ENCODE measurements at places on chromosomes 7 and 10.

GRCh38 chr7:149004405-149005370, 23.6 kb downstream of the PDIA4 start:
- no peak for DNase-seq

DNA sequence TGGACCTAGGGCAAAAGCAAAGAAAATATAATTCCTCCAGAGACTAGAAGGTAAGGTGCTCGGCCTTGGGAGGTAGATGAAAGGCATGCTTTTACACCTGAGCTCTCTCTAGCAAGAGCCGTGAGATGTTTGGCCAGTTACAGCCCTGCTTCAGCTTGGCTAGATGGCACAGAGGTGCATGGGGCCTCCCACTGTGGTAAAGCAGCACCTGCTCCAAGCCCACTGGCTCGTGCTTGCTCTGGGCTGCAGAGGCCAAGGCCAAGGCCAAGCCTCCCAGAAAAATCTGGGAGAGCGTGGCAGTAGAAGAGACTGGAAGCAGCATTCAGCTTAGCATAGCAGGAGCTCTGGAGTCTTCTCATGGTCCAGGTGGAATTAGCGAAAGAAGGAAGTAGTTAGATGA, 31.0 kb upstream of the OPALIN start:
- DNase-seq = no peak

GRCh38 chr7:47104206-47104549, 477.7 kb downstream of the TNS3 start:
- DNase-seq = no peak

DNA sequence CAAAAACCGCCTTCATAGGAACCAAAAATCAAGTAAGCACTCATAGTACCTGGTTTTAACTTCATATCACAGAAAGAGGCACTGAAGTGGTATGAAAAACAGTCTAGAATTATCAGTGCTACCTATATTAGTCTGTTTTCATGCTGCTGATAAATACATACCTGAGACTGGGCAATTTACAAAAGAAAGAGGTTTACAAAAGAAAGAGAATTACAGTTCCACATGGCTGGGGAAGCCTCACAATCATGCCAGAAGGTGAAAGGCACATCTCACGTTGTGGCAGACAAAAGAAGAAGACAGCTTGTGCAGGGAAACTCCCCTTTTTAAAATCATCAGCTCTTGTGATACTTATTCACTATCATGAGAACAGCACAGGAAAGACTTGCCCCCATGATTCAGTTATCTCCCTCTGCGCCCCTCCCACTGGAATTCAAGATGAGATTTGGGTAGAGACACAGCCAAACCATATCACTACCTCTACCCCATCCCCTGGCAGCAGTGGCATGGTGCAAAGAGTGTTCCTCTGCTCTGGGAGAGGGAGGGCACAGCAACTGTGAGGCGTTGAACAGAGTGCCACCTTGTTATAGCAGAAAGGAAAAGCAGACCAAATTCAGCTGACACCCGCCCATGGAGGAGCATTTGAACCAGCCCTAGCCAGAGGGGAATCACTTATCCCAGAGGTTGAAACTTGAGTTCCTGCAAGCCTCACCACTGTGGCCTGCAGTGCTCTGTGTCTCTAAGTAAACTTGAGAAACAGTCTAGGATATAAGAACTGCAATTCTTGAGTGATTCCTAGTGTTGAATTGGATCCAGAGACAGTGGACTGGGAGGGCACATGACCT, 61.9 kb upstream of the PTPRZ1 start:
- DNase-seq = no peak

DNA sequence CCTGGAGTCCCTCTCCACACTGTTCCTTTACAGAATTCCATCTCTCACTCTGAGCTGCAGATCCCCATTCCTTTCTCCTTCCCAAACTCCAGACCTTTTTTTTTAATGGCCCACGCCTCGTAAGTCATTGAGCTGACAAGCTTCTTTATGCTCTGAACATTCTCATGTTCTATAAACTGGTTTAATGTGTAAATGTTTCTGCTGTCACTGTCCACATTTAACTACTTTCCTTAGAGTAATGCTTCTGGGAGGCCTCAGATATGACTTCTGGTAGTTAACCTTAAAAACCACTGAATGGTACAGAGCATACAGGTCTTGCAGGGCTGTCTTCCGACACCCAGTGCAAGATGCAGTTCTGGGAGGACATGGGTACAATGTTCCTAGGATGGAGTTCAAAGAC, 71.1 kb upstream of the CAMK2B start:
- DNase-seq = no peak

DNA sequence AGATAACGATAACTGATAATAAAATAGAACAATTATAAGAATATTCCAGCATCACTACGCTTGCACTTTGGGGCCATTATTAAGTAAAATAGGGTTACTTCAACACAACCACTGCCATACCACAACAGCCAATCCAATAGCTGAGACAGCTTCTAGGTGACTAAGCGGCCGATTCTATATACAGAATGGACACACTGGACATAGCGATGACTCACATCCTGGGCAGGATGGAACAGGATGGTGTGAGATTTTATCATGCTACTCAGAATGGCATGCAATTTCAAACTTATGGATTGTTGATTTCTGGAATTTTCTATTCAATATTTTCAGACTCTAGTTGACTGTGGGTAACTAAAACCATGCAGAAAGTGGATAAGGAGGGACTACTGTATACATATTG, 920.9 kb downstream of the LRMDA start:
- no peak for DNase-seq

GRCh38 chr7:157403646-157404401, 67.0 kb downstream of the DNAJB6 start:
- DNase-seq = no peak

DNA sequence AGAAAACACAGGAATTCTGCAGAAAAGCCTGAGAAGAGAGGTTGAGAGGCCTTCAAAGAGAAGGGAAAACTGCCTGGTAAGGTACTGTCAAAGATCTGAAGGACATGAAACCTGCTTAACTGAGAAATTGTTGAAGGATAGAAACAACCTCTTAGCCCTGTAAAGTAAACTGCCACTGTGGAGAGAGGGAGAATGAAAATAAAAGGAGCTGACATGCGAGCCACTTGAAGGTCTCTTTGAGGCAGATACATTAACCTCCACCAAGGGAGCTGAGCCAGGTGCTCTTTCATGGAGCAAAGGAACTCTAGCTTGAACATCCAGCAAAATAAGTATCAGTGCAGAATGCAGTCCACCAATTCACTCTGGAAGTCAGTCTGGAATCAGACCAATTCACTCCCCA, 108.8 kb upstream of the FEZF1 start:
- no peak for DNase-seq

GRCh38 chr7:99625321-99625720, 8.6 kb downstream of the ZSCAN25 start:
- DNase-seq = no peak

GRCh38 chr10:122234416-122234815, 36.7 kb upstream of the BTBD16 start:
- DNase-seq = no peak

- no peak for DNase-seq
These were observed 168.4 kb upstream of the CELF2 start for GRCh38 chr10:10849306-10849705.

GRCh38 chr10:24950439-24950838, 2.0 kb downstream of the PRTFDC1 start:
- DNase-seq = no peak

DNA sequence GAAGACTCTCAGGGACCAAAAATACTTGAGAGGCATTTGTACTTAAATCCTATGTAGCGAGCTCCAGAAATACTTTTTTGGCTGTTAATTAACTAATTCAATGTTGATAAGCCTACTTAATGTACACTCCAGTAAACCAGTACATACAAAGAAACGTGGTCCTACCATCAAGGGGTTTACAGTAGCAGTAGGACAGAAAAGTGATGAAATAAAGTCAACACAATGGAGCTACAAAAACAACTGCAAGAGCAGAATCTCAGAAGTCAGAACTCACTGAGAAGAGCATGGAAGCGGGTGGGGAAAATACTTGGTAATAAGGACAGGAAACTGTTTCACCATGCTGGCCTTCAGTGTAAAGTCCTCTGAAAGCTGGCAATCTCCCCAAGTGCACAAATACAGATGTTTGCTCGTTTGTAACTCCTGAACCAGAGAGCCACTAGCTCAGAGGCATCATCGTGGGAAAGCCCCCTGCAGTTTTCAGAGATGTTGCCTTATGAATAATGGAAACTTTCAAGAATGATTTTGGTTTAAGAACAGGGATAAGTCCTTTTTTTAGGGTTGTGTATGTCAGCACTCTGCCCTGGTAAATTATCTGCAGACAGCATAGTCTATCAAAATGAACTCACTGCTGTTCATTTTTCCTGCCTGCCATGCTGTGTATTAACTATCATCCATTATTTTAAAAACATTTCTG, 233.2 kb downstream of the SORCS1 start:
- no peak for DNase-seq

DNA sequence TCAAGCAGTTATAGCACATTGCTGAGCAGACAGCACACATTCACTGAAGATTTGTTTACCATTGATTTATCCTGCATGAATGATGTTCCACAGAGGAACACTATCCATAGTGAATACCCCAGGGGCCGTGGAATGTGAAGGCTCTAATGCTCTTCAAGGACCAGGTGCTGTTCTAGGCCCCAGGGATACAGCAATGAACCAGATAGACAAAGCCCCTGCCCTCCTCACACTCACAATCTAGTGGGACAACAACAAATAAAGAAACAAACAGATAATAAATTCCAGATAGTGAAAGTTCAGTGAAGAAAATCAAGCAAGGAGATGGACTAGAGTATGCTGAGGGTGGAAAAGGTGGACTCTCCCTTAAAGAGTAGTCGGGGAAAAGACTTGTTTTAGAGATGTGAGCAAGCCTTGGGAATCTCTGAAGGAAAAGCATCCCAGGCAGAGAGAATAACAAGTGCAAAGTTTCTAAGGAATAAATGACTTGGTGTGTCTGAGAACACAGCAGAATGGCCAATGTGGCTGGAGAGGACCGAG, 117.7 kb downstream of the CCDC71L start:
- no peak for DNase-seq
